ENCODE measurements at places on chromosomes 12 and 14.

- peak; percentile 2 for DNase-seq
Observed at GRCh38 chr12:108063192-108063591, 65.9 kb upstream of the WSCD2 start.

- DNase-seq, result peak; percentile 55
Observed at GRCh38 chr12:69569236-69569635, 16.0 kb upstream of the CCT2 start.

DNA sequence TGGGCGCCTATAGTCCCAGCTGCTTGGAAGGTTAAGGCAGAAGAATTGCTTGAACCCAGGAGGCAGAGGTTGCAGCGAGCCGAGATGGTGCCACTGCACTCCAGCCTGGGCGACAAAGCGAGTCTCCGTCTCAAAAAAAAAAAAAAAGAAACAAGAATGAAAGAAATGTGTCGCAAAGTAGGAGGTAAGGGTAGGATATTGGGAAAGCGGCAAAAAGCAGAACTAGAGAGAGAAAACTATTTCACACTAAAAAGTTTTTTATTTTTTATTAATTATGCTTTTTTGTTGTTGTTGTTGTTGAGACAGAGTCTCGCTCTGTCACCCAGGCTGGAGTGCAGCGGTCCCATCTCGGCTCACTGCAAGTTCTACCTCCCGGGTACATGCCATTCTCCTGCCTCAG, 17.7 kb downstream of the SBNO1 start:
- DNase-seq, result no peak

DNA sequence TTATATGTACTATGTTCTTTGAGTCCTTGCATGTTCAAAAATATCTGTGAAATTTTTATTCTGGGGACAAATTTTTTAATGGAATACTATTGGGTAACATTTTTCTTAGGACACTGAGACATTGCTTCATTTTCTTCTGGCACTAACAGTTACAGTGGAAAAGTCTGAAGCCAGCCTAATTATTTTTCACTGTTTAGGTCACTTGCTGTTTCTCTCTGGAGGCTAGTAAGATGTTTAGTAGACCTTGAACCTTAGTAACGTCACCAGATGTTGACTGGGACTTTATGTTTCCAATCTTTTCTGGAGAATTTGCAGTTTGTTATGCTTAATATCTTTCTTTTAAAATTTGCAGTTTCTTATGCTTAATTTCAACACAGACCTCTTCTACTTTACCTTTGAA, 12.3 kb upstream of the EPYC start:
- no peak for DNase-seq

GRCh38 chr12:120224304-120225199, 23.6 kb upstream of the RPLP0 start:
- DNase-seq, result no peak

DNA sequence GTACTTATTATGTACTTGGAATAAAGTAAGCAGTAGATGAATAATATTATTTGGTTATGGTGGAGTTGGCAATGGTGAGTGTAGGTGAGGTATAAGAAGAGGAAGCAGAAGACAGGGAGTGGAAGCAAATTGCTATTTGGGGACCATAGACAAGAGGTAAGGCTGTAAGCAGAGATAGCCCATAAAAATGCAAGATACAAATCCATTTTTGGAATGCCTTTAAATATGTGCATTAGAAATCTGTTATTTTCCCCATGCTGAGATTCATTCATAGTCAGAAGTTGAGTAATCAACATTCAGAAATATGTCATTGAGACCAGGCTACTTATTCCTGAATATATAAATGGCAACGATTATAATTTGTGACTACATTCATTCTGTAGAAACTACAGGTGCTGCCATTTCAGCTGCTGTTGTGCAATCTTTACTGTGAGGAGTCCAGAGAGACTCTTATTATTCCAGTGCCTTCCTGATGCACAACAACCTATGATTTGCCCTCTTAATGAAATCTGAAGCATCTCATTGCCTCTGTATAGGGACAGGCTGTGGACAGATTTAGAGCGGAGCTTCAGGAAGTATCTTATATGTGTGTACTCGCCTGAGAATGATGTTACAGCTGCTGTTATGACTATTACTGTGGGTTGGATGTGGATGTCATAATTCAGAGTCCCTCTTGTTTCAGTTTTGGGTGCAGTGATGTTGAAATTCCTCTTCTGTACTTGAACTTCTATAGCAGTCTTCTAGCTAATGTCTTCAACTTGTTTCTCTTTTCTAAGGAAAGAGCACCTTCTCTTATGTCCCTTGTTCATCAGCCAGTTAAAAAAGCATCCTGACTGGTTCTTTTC, 173.8 kb downstream of the NAV3 start:
- peak; percentile 11 for DNase-seq

GRCh38 chr12:1246637-1247036, 255.6 kb downstream of the ERC1 start:
- DNase-seq, result peak; percentile 46

DNA sequence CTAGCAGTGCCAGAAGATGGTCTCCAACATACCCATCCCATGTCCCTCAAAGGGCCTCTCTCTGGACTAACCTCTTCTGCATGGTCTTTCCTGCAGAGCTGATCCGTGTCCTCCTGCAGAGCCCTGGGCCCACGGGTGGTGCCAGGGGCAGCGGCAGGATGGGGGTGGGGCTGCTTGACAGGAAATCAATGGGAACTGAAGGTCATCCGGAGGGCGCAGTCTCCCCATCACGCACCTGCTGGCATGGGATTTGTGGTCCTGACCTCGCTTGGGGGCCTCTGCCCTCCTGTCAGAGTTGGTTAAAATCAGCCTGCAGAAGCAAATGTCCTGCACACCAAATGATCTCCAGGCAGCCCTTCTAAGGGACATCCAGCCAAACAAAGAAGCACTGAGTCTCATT, 110.2 kb downstream of the DPF3 start:
- DNase-seq, result no peak

DNA sequence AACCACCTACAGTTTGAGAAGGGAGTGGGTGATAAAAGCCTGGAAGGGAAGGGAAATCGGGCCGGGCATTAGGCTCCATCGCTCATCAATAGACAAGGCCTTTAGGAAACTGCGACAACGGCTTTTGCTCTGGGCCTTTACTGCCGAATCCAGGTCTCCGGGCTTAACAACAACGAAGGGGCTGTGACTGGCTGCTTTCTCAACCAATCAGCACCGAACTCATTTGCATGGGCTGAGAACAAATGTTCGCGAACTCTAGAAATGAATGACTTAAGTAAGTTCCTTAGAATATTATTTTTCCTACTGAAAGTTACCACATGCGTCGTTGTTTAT, 261 bp upstream of the RNU7-1 start:
- peak; percentile 95 for DNase-seq

DNA sequence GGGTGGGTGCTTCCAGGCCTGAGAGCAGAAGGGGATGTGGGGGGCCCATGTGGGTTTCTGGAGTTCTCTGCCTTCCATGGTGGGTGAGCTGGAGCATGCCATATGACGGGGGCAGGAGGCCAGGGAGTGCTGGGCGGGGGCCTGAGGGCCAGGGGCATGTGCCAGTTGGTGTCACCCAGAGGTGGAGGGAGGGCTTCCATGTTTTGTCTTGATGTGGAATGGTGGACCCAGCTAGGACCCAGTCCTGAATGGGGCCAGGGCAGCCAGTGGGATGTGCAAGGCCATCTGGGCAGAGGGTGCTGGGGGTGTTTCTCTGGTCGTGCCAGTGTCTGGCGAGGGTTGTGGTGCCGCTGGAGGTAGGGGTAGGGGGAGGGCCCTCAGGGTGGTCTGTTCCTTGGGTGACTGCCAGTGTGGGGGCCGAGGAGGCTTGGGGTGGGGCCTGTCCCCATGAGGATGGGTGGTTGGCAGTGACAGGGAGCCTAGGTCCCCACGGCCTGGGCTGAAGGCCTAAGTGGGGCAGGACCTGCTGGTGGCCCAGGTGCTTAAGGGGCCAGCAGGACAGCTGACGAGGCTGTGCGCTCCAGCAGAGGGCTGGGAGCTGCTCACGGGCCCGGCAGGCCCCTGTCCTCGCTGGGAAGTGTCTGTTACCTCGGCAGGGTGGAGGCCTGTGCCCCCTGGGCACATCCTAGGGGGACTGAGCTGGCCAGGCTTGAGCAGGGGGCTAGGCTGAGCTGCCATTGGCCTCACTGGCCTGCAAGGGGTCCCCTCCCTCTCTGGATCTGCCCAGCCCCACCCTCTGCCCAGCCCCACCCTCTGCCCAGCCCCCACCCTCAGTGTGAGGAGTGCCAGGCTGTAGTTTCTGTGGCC, 26.8 kb downstream of the CEP170B start:
- DNase-seq, result no peak

DNA sequence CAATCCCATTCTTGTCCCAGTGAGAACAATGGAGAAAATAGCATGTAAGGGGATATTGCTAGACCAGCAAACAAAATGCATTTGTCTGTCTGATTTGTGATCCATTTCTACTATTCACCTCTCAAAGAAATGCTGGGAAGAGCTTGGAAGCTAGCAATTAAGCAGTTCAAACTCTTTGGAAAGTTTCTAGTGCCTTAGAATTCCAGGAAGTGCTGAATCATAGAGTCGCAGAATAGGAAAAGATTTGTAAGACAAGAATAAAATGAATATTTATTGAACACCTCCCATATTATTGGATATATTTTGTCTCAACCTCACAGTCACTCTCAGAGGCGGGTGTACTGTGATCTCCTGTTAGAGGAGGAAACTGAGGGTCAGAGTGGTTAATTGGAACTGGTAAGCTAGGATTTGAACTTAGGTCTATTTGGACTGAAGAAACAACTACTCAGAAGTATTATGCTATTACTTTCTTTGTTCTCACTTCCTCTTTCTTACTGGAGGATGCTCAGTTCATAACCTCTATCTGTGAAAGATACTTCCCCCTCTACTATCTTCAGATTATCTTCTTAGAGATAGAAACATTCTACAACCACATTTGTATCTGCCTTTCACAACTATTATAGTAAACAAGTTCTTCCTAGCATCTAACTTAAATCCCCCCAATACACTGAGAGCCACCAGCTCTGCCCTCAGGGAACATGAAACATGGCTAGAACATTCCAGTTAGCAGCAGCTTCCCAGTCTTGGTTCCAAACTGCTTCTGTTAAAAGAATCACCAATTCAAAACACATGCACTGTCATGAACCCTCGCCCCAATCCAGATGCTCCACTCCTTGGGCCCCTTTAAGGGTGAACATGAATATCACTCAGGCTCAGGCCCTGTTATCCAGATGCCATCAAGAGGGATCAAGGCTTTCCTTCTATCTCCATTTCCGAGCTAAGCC, 64.2 kb downstream of the DRAM1 start:
- no peak for DNase-seq

GRCh38 chr12:96988919-96989318, 81.9 kb downstream of the NEDD1 start:
- no peak for DNase-seq

DNA sequence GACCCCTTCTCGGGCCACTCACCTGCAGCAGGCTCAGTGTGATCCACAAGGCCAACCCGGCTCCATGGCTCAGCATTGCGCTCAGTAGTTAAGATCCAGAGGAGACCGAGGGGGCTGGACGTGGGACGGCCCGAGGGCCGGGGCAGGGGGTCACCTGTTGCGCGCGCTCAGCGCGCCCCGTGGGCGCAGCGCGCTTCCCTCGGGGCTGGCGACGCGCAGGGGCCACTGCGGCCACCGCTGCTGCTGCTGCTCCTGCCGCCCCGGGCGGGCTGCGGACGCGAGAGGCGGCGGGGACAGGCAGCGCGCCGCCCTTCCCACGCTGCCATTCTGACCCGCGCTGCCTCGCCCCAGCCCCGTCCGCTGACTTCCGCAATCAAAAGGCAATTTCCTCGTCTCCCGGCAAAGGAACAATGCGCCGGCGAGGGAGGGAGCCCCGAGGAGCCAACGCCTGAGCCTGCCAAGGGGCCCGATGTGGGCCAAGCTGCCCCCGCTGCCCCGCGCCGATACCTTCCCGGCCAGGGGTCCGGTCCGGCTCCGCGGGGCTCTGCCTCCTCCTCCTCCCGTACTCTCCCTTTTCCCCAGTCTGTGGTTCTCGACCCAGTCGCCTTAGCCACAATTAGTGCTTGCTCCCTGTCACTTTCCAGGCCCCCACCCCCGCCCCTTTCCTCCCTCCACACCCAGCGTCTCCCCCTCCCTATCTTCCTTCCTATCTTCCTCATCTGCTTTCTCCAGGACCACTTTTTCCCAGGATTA, 27.3 kb downstream of the PTPRB start:
- peak; percentile 39 for DNase-seq

- DNase-seq, result no peak
Observed at GRCh38 chr12:7096006-7096932, 4.0 kb upstream of the C1R start.

DNA sequence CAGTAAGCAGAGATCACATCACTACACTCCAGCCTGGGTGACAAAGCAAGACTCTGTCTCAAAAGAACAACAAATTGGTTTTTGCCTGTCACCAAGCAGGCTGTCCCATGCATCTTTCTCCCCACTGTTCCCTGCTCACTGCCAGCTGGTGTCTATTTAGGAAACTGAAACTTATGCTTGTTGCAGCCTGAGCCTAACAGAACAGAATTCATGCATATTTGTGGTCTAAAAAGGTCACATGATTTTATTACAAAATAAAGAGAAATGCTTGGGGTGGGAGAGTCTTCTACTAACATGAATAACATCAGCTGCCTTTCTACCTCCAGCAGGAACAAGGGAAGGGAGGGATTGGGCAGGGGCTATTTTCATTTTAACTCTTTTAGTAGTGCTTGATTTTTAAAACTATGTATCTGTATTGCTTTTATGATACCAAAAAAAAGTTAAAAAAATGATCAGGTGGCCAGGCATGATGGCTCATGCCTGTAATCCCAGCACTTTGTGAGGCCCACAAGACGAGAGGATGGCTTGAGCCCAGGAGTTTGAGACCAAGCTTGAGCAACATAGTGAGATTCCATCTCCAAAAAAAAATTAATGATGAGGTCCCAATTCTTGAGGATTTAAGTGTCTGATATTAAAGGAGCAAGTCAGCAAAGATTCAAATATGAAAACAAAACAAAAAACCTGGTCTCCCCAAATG, 923 bp downstream of the STAT2 start:
- peak; percentile 90 for DNase-seq

DNA sequence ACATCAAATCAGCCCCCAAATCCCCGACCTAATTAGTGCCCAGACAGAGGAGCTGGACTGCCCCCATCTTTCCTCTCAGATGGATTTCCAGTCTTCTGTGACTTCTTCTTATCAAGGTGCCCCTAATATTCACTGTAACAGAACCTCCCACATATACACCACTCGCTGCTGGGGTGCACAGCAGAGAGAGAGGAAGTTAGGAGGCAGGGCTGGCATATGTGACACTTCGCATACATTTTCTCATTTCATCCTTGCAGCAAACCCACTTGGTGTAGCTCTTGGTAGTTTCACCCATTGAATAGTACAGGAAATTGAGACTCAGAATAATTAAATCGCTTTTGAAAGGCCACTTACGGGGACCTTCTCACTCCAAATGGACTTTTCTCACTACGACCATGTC, 56.5 kb upstream of the CCND2 start:
- no peak for DNase-seq
